ENCODE measurements at places on chromosomes 3 and 15.

- no peak for DNase-seq
Observed at GRCh38 chr3:140219291-140219690, 284.3 kb downstream of the CLSTN2 start.

DNA sequence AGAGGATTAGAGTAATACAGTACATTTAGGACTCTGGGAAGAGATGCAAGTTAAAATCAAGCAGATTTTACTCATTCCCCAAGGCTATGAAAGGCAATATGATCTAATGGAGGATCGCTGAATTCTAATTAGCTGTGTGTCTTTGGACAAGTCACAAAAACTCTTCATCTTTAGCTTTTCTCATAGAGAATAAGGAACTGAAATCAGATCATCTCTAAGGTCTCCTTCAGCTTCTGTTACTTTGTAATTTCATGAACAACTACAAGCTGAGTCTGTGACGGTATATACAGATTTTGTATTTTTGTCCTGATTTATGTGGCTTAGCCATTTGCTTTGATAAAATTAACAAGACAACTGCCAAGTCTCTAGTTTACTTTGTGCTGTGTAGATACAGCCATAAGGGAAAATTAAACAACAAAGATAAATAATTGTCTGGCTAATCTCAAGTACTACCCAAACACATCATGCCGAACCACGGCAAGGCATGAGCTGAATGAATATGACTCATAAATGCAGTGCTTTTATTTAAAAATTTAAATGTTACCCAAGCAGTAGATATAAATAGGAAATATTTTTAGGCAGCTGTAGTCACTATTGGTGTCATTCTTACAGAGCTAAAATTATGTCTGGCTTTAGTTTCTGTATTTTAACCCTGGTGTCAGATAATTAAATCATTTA lies 81.5 kb downstream of the GAP43 start:
- no peak for DNase-seq

- no peak for DNase-seq
Observed at GRCh38 chr3:38006031-38006430, 15.4 kb downstream of the VILL start.

DNA sequence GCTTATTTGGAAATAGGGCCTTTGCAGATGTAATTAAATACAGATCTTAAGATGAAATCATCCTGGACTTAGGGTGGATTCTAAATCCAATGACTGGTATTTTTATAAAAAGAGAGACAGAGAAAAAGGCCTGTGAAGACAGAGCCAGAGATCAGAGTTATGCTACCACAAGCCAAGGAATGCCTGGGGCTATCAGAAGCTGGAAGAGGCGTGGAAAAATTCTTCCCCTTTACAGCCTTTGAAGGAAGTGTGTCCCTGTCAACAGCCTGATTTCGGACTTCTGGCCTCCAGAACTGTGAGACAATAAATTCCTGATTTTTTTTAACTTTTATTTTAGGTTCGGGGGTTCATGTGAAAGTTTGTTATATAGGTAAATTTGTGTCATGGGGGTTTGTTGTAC lies 154.1 kb upstream of the CADPS start:
- DNase-seq = no peak

DNA sequence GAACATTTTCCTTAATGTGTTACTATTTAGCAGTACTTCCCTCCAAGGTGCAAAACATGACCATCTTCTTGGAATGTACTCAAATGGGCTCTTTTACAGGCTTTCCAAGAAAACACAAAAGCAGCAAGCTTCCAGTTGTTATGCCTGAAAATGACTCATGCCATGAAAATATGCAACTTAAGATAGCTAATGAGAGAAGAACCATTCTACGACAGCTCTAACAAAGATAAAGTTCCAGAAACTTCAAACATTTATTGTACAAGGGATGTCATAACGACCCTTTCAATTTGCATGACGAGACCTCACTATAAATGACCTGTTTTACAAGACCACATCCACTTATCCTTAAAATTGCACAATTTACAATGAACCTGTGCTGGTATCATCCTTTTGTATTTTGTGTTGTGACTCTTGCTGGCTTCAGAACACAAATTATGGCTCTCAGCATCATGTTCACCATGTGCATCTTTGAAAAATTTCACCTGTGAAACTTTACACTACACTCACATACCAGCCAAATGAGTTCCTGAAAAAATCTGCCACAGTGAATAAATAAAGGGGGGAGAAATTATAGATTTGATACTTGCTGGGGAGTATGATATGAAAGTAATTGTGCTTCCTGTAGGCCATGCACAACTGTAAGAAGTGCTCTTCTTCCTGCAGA lies 433.7 kb downstream of the MAGI1 start:
- no peak for DNase-seq

DNA sequence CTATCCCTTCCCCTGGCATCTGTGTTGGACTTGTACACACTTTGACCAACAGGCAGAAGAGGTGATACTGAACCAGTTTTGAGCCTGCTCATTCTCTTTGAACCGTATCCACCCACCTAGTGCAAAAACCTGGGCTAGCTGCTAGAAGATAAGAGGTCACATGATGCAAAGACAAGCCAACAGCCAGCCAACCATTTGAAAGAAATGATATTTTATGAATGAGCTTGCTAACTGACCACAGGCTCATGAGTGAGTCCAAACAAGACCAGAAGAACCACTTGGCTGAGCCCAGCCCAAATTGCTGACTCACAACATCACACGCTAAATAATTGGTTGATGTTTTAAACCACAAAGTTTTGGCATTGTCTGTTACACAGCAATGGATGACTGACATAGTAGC lies 74.0 kb upstream of the CTNNB1 start:
- DNase-seq = no peak

GRCh38 chr3:65936908-65937638 lies 101.6 kb downstream of the MAGI1 start:
- no peak for DNase-seq

GRCh38 chr3:185744997-185745843 lies 79.6 kb downstream of the IGF2BP2 start:
- no peak for DNase-seq

- no peak for DNase-seq
Observed at GRCh38 chr3:13346481-13347389, 73.4 kb downstream of the NUP210 start.

DNA sequence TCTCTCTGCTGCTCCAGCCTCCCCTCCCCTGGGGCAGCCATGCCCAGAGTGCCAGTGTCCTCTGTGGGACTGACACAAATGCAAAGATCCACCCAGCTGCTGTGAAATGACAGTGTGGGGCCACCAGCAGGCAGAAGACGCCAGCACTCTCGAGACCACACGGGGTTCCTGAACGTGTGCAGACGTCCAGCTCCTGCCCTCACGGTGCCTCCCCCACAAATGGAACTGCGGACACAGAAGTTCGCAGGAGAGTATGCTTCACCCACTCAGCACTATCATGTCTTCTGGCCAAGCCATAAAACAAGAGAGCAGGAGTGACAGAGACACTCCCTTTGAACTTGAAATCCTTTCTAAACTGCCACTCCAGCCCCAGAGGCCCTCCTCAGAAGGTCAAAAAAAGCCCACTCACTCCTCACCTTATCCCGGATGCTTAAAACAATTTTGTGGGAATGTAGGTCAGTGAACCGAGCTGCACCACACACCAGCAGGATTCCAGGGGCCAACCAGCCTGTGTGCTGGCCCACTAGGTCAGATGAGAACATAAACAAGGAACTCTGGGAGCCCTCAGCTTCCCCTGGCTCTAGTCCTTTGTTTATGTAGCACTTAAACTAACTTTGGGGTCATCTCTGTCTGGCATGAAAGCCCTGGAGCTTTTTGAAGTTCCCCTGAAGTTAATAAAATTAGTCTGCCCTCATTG lies 112.6 kb downstream of the DNAJB8 start:
- no peak for DNase-seq

DNA sequence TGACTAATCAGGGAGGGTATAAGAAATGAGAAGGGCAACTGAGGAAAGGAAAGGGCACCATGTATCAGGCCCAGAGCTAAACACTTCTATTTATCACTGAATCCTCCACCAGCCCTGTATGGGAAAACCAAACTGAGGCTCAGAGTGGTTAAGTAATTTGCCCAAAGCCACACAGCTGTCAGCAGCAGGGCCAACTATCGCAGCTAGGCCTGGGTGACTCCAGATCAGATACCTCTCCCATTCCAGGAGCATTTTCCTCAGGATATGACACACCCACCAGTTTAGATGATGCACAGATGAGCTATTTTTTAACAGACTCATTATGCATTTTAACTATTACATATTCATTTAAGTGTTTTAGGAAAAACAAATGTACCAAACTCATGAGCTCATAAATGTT lies 14.5 kb downstream of the NUP210 start:
- DNase-seq = no peak

DNA sequence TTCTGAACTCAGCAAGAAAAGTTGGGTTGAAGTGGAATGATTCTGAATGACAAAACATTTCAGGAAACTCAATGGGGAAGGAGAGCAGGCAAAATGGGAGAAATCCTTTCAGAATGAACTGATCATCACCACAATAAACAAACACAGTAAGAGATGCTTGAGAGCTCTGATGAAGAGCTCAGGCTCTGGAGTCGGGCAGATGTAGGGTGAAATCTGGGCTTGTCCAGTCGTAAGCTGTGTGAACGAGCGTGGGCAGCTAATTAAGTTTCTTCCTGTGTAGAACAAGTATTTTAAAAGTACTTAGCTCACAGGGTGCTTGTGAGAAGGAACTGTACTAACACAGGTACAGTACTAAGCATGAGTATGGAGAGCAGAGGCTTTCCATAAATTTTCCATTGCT lies 406.2 kb downstream of the FOXP1 start:
- DNase-seq = peak; percentile 32

- DNase-seq = no peak
Observed at GRCh38 chr3:134749802-134750553, 45.1 kb upstream of the EPHB1 start.

GRCh38 chr3:43028678-43029490 lies 49.8 kb downstream of the GASK1A start:
- no peak for DNase-seq

- no peak for DNase-seq
Observed at GRCh38 chr15:33111041-33111451, 83.5 kb downstream of the FMN1 start.

- DNase-seq = no peak
Observed at GRCh38 chr3:149816311-149816710, 3.3 kb downstream of the RNF13 start.

- DNase-seq = no peak
Observed at GRCh38 chr3:40096661-40097111, 212.8 kb upstream of the EIF1B start.

GRCh38 chr3:2851361-2851760 lies 258.8 kb downstream of the IL5RA start:
- no peak for DNase-seq

DNA sequence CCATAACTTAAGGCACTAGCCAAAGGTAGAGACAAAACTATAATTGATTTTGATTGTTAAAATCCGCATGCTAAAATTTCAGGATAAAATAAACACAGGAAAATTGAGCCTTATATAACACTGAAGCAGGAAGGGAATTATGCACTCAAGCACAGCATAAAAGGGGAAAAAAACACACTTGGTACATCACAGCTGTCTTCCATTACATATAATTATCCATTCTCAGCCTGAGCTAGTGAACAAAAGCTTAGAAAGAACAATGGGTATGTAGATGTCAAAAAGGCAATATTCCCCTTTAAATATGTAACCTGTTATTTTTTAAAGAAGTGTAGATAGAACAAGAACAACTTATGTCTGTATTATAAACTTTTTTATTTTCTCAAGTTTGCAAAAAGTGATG lies 899.2 kb downstream of the ROBO1 start:
- DNase-seq = no peak

- DNase-seq = no peak
Observed at GRCh38 chr15:56587686-56588085, 122.7 kb upstream of the MNS1 start.

DNA sequence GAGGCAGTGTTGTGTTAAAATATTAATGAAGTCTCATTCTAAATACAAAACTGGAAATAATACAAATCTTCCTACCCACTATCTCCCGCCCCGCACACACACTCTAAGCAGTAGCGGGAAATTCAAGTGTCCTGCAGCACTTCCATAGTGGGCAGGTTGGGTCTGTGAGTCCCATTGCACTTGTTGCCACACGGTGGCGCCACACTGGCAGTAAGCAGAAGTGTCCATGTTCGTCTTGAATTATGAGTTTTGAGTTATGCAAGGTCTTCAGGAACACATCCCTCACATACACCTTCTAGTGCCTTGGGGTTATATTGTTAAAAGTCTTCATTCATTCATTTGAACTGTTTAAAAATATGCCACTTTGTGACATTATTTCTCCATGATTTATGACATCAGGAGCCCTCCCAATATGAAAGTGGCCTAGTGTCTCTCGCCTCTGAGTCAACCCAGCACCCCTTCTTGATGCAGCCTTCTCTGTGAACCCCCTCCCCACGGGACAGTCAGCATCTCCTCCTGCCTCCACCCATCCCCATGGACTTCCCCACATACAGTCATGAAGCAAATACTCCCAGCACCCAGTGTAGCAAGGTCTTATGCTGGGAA lies 17.6 kb upstream of the CCDC174 start:
- no peak for DNase-seq

GRCh38 chr15:90594301-90594738 lies 64.6 kb downstream of the CRTC3 start:
- DNase-seq = peak; percentile 72

- DNase-seq = no peak
Observed at GRCh38 chr15:40841741-40842140, 2.1 kb upstream of the SPINT1 start.

DNA sequence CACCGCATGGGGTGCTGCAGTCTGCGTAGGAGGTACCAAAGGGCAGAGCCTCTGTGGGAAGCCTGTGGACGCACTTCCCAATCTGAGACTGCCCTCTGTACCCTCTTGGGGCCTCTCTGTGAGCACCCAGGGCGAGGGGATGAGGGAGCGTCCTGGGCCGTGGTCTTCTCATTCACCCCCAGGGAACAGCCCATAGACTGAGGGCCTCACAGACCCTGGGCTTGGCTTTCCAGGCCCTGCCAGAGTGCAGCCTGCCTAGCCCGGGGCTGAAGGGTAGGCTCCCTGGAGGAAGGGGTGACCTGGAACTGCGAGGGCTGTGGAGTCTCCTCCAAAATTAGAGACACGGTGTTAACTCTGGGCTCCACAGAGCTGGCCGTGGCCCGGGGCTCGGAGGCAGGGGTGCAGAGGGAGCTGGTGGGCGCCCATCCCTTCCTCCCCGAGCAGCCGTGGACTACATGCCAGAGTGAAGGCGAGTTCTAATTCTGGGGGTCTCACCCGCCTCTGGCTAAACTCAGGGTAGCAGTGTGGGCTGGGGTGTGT lies 468 bp upstream of the SPTBN5 start:
- DNase-seq = no peak

DNA sequence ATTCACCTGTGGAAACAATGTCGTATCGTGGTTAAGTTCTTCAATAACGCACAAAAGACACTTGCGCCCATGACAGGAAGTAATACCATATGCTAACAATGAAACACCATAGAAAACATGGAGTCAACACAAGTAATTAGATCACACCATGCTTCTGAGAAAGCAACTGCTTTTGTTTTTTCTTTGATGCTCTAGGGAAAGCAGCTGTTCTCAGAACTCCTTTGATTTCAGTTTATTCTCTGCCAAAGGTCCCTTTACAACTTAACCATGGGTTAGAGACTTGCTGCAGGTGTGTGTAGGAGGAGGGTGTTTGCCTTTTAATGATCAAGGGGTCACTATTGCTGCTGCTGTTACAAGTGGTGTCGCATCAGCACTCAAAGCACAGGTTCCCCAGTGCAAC lies 324.0 kb upstream of the SLCO3A1 start:
- no peak for DNase-seq

- no peak for DNase-seq
Observed at GRCh38 chr3:103953796-103954195, 1412.9 kb upstream of the ALCAM start.

All from NCI-H2029 treated with DMSO at 0.1 percent for 48 hours (cell line).